ENCODE measurements at places on chromosomes 11 and 22.
A peak's percentile ranks its signal among the peaks of the same experiment; 100 is the strongest.

DNA sequence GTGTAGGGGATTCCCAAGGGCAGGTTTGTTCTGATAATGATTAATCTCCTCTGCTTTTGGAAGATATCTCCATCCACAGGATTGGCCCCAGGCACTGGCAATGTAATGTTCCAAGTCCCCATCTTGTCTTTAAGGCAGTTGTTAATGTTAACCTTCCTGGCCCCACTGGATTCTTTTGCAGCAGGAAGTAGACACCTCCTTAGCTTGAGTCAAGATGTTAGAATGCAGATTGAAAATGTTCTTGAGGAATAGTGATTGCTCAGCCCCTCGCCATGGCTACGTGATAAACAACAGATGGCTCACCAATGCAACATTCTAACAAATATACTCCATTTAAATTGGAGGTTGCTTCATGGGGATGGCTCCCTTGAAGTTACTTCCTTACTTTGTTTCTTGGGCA is 7.3 kb downstream of the HEPHL1 start:
- no peak for DNase-seq
- no peaks in the 10 kb centered on the region for H3K4me1 ChIP-seq
- H3K36me3 ChIP-seq: no peaks in the 10 kb centered on the region
- no peaks in the 10 kb centered on the region for H3K27me3 ChIP-seq
- H3K27ac ChIP-seq: no peak overlapping the region
- H3K4me3 ChIP-seq: no peak overlapping the region

DNA sequence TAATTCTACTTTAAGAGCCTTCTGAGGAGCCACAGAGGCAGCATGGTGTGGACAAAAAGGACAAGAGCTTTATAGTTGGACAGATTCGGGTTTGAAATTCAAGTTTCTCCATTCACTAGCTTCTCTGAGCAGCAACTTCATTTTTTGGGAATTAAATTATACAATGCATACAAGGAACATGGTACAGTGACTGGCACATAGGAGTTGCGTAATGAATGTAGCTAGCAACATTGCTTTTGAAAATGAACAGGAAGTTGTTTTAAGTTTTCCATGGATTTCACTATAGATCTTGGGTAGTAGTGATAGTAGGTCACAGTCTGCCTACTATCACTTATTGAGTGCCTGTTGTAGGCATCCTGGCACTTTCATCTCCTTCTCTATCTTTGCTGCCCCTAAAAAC is 41.0 kb upstream of the BMAL1 start:
- H3K4me1 ChIP-seq: no peaks in the 10 kb centered on the region
- H3K36me3 ChIP-seq: no peaks in the 10 kb centered on the region
- no peak overlapping the region for H3K4me3 ChIP-seq
- DNase-seq: no peak
- H3K27me3 ChIP-seq: peaks cover 22% of the 10 kb centered on the region
- no peak overlapping the region for H3K27ac ChIP-seq

DNA sequence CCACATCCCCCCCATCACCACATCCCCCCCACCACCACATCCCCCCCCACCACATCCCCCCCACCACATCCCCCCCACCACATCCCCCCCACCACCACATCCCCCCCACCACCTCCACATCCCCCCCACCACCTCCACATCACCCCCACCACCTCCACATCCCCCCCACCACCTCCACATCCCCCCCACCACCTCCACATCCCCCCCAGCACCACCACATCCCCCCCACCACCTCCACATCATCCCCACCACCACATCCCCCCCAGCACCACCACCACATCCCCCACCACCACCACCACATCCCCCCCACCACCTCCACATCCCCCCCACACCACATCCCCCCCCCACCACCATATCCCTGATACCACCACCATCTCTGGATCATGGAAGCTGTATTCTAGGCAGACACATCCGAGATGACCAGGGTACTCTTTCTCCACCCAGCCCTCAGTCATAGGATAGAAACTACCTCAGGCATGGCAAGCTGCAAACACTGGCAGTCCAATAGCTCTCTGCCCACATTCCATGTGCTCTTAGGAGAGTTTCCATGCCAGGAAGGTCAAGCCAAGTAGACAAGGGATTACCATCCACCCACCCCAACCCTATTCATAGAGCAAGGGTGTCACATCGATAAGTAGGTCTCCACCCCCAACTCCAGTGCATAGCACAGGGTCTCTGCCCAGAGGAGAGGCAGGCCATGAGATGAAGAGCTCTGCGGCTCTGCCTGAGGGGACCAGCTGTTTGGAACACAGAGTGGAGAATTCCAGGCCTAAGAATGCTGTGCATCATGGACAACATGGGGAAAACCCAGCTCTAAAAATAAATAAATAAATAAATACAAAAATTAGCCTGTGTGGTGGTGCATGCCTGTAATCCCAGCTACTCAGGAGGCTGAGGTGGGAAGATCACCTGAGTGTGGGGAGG is 33.0 kb upstream of the TEAD1 start:
- H3K4me3 ChIP-seq: no peak overlapping the region
- peaks cover 3% of the 10 kb centered on the region for H3K27me3 ChIP-seq
- H3K36me3 ChIP-seq: no peaks in the 10 kb centered on the region
- no peak overlapping the region for H3K27ac ChIP-seq
- H3K4me1 ChIP-seq: no peaks in the 10 kb centered on the region

- peaks cover 17% of the 10 kb centered on the region for H3K36me3 ChIP-seq
- no peak overlapping the region for H3K27ac ChIP-seq
- H3K27me3 ChIP-seq: no peaks in the 10 kb centered on the region
- H3K4me3 ChIP-seq: no peak overlapping the region
- no peak for DNase-seq
- H3K4me1 ChIP-seq: peaks cover 57% of the 10 kb centered on the region
These were observed 3.0 kb downstream of the SAC3D1 start for GRCh38 chr11:65043881-65044501.

- no peak for DNase-seq
- H3K36me3 ChIP-seq: peaks cover 10% of the 10 kb centered on the region
- H3K4me3 ChIP-seq: no peak overlapping the region
- no peak overlapping the region for H3K27ac ChIP-seq
- H3K4me1 ChIP-seq: peaks cover 11% of the 10 kb centered on the region
These were observed 3.3 kb upstream of the EPS8L2 start for GRCh38 chr11:702462-703461.

DNA sequence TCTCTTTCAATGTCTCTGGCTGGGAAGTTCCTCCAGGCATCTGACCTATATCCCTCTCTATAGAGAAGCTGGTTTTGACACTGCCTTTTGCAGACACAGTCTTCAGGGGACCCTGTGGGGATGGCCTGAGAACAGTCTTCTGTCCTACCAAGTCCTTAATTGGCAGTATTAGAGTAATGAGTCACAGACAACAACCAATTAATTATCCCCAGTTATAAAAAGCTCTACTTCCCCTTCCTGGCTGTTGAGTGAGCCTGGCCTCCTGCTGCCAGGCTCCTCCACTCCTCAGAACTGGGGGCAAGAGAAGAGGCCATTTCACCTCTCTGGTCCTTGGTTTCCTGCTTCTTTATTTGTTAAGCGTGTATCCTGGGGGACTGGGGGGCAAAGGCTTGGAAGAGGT is 41.2 kb upstream of the KLHL35 start:
- peak overlapping the region; percentile 48 for H3K27ac ChIP-seq
- no peaks in the 10 kb centered on the region for H3K36me3 ChIP-seq
- H3K27me3 ChIP-seq: no peaks in the 10 kb centered on the region

- H3K4me3 ChIP-seq: no peak overlapping the region
- H3K4me1 ChIP-seq: peaks cover 3% of the 10 kb centered on the region
- no peaks in the 10 kb centered on the region for H3K27me3 ChIP-seq
- no peaks in the 10 kb centered on the region for H3K36me3 ChIP-seq
These were observed 84.3 kb downstream of the CCDC81 start for GRCh38 chr11:86459002-86459385.

- H3K27me3 ChIP-seq: no peaks in the 10 kb centered on the region
- peaks cover 3% of the 10 kb centered on the region for H3K36me3 ChIP-seq
- H3K4me1 ChIP-seq: peaks cover 74% of the 10 kb centered on the region
- no peak for DNase-seq
These were observed 23.9 kb downstream of the STIM1 start for GRCh38 chr11:3879216-3879966.

DNA sequence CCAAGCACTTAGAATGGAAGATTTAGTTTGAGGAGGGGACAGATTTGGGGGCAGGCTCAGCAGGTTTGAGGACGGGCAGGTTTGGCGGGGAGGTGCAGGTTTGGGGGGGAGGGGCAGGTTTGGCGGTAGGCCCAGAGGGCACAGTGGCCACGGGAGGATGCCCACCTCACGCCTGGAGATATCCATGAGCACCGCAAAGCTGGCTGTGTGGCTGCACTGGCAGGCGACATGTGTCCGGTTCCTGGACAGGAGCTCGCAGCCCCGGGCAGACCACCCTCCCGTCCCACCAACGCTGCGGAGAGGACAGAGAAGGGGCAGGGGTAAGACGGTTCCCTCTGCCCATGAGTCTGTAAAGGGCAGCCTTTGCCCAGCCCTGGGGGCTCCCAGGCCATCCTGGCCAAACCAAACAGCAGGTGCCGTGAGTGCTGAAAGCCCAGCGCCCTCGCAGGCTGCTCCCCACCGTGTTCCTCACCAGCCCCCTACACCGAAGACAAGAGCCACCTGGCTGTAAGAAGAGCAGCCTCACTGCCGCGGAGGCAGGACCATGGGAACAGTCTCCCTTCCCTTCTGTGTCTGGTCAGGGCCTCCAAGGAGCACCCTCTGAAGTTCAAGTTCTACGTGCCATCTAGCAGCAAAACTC is 43.0 kb downstream of the TRMU start:
- DNase-seq: no peak
- peaks cover 1% of the 10 kb centered on the region for H3K36me3 ChIP-seq
- H3K27me3 ChIP-seq: peaks cover 16% of the 10 kb centered on the region
- no peak overlapping the region for H3K4me3 ChIP-seq
- H3K4me1 ChIP-seq: peaks cover 10% of the 10 kb centered on the region

DNA sequence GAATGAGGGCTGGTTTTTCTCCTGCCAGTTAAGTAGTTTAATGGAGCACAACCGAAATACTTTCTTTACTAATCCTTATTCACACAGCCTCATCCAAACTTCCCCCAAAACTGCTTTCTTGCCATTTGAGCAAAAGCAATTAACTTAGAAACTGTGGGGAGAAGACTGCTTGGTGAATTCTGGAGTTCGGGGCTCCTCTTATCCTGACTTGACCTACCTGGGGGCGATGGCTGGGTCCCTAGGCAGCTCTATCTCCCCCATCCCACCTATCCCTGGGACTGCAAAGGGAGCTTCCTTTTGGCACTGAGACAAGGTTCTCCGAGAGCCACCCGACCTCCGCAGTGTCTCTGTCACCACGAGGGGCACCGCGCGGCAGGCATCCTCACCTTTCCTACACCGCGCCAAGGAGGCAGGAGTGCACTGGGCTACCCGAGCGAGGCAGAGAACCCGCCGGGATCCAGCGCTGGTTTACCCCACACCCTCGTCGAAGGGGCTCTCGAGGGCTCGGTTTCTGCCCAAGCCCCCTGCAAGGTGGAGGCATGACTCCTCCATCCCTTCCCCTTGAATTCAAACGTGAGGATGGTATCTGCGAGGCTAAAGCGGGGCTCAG is 759 bp downstream of the DESI1 start:
- peaks cover 46% of the 10 kb centered on the region for H3K4me1 ChIP-seq
- peaks cover 27% of the 10 kb centered on the region for H3K36me3 ChIP-seq
- H3K27ac ChIP-seq: peak overlapping the region; percentile 98
- peak overlapping the region; percentile 96 for H3K4me3 ChIP-seq

GRCh38 chr11:569158-569885 is 6.9 kb upstream of the PHRF1 start:
- H3K27ac ChIP-seq: peak overlapping the region; percentile 78
- H3K36me3 ChIP-seq: peaks cover 10% of the 10 kb centered on the region
- DNase-seq: no peak
- H3K4me3 ChIP-seq: peak overlapping the region; percentile 81

DNA sequence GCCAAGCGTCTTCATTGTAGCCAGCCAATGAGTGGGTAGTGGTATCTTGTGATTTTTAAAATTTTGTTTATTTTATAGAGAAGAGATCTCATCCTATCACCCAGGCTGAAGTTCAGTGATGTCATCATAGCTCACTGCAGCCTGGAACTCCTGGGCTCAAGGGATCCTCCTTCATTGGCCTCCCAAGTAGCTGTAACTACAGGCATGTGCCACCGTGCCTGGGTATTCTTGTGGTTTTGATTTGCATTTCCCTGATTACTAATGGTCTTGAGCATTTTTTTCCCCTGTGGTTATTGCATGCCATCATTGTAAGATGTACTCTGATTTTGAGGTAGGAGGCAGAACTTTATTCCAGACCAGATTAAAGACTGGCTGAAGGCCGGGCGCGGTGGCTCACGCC is 2.4 kb upstream of the DENND6B start:
- no peaks in the 10 kb centered on the region for H3K36me3 ChIP-seq
- H3K4me1 ChIP-seq: peaks cover 15% of the 10 kb centered on the region
- no peak overlapping the region for H3K4me3 ChIP-seq
- H3K27ac ChIP-seq: no peak overlapping the region

- DNase-seq: no peak
- H3K4me1 ChIP-seq: no peaks in the 10 kb centered on the region
- H3K27ac ChIP-seq: no peak overlapping the region
- H3K27me3 ChIP-seq: no peaks in the 10 kb centered on the region
- no peaks in the 10 kb centered on the region for H3K36me3 ChIP-seq
These were observed 121.1 kb upstream of the GUCY1A2 start for GRCh38 chr11:107139396-107139795.

DNA sequence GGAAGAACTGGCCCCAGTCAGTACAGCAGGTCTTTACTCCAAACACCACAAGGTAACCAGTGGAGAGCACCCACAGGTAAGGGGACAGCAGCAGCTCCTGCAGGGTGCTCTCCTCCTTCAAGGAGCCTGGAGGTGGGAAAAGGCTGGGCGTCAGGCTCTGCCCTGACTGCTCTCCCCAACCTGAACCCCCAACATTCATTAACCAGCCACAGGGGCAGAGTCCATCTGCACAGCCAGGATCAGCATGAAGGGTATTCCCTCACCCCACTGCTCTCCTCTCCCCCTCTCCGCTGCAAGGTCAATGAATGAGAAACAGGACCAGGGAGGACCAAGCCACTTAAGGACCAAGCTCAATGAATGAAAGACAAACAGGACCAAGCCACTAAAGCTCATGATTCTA is 3.7 kb downstream of the SLC37A4 start:
- H3K27me3 ChIP-seq: no peaks in the 10 kb centered on the region
- H3K27ac ChIP-seq: no peak overlapping the region
- H3K4me3 ChIP-seq: no peak overlapping the region
- peaks cover 40% of the 10 kb centered on the region for H3K4me1 ChIP-seq

GRCh38 chr11:102886999-102887398 is 12.2 kb upstream of the MMP12 start:
- H3K4me3 ChIP-seq: no peak overlapping the region
- DNase-seq: no peak
- no peak overlapping the region for H3K27ac ChIP-seq
- H3K36me3 ChIP-seq: no peaks in the 10 kb centered on the region
- H3K27me3 ChIP-seq: no peaks in the 10 kb centered on the region

GRCh38 chr11:69156235-69156639 is 502 bp downstream of the SMIM38 start:
- H3K4me1 ChIP-seq: no peaks in the 10 kb centered on the region
- DNase-seq: no peak
- no peaks in the 10 kb centered on the region for H3K27me3 ChIP-seq
- H3K36me3 ChIP-seq: no peaks in the 10 kb centered on the region
- no peak overlapping the region for H3K27ac ChIP-seq

DNA sequence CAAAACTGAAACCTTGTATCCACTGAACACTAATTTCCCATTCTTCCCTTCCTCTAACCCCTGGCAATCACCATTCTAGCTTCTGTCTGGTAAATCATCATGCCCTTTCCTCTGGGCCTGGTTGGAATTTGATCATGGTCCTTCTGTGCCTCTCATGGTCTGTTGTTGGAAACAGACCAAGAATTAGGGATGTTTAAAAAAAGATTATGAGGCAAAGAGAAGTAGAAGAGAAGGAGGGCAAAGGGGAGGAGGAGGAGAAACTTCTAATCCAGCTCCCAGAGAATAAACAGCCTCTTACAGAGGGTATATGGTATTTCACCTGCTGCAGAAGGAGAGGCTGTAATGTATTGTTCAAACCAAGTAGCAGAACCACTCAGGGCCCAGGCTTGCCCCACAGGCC is 10.6 kb downstream of the BCO2 start:
- no peaks in the 10 kb centered on the region for H3K4me1 ChIP-seq
- H3K4me3 ChIP-seq: no peak overlapping the region
- no peak overlapping the region for H3K27ac ChIP-seq

Data from activated CD8-positive, alpha-beta T cell treated with anti-CD3 and anti-CD28 coated beads, Interleukin-2, amount 10 ng/mL, durations not matched to agents 7 days and 5 days (primary cell).